Activated B cell treated with CpG ODN at 0.5 μM for 24 hours (primary cell): ENCODE measurements at places on chromosomes 4 and X. TPM values are rescaled to one million over a fixed set of nuclear protein-coding genes. Genes with fewer than 3 reads are reported as not detected.

The F8 gene
- total RNA-seq: 1.1 and 2.0 TPM in 2 replicates

The REELD1 gene
- 2.1 and 2.6 TPM in 2 replicates for total RNA-seq

The GPR50 gene
- total RNA-seq: not detected in 2 replicates

The SNCA gene
- total RNA-seq: 1.7 and 2.2 TPM in 2 replicates

GRCh38 chrX:142978130-142978684 is 47.5 kb upstream of the SPANXN4 start:
- H3K36me3 ChIP-seq: no peaks in the 10 kb centered on the region
- H3K27me3 ChIP-seq: no peaks in the 10 kb centered on the region
- H3K27ac ChIP-seq: peak overlapping the region; percentile 65
- H3K4me1 ChIP-seq: peaks cover 14% of the 10 kb centered on the region

GRCh38 chr4:53522334-53522733 is 69.0 kb downstream of the LNX1 start:
- H3K4me3 ChIP-seq: no peak overlapping the region
- no peaks in the 10 kb centered on the region for H3K4me1 ChIP-seq
- H3K36me3 ChIP-seq: no peaks in the 10 kb centered on the region
- peaks cover 2% of the 10 kb centered on the region for H3K27me3 ChIP-seq

DNA sequence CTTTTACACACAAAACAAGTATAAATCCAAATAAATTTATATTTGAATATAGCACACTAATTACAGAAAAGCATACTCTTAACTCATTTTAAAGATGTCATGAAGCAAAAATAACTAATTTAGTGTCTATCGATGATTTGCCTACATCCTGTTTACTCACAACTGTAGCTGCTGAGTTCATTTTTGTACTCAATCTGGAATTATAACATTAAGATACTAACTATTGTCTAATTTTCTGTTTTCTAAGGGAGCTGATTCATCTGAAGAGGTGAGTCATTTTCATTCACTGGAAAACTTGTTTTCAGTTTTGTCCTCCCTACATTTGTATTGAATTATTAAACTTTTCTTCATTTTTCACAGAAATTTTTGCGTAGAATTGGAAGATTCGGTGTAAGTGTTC is 3.7 kb downstream of the STATH start:
- DNase-seq: no peak
- no peaks in the 10 kb centered on the region for H3K36me3 ChIP-seq
- H3K4me1 ChIP-seq: no peaks in the 10 kb centered on the region
- no peaks in the 10 kb centered on the region for H3K27me3 ChIP-seq

GRCh38 chr4:138252551-138252950 is 10.4 kb upstream of the SLC7A11 start:
- no peaks in the 10 kb centered on the region for H3K27me3 ChIP-seq
- H3K4me3 ChIP-seq: no peak overlapping the region
- DNase-seq: no peak
- H3K27ac ChIP-seq: no peak overlapping the region
- peaks cover 2% of the 10 kb centered on the region for H3K4me1 ChIP-seq

- H3K4me3 ChIP-seq: no peak overlapping the region
- H3K27me3 ChIP-seq: no peaks in the 10 kb centered on the region
Measured at GRCh38 chr4:138037696-138038095, 204.5 kb downstream of the SLC7A11 start.

DNA sequence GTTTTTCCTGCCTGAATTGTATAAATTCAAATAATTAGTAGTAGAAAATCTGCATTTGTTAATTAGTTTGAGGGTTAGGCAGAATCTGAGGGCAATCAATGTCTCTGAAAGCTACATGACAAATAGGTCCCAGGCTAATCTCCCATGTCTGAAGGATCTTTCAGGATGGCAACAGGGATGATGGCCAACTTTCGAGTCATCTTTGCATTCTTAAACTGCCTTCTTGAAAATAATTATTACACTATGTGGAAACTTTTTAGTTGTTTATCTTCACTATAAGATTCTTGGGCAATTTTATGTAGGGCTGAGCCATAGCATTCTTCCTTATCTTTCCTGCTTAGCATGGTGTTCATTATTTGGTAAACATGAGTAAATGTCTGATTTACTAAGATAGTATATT is 490.3 kb upstream of the EPHA5 start:
- no peaks in the 10 kb centered on the region for H3K4me1 ChIP-seq
- H3K27ac ChIP-seq: no peak overlapping the region
- no peak overlapping the region for H3K4me3 ChIP-seq
- H3K36me3 ChIP-seq: no peaks in the 10 kb centered on the region
- DNase-seq: no peak

- no peaks in the 10 kb centered on the region for H3K27me3 ChIP-seq
- peaks cover 19% of the 10 kb centered on the region for H3K36me3 ChIP-seq
- H3K4me1 ChIP-seq: no peaks in the 10 kb centered on the region
Measured at GRCh38 chr4:1382776-1383727, 23.2 kb downstream of the NKX1-1 start.

GRCh38 chr4:59759082-59759825 is 1440.9 kb upstream of the ADGRL3 start:
- H3K4me3 ChIP-seq: no peak overlapping the region
- no peaks in the 10 kb centered on the region for H3K27me3 ChIP-seq
- no peak for DNase-seq
- no peaks in the 10 kb centered on the region for H3K4me1 ChIP-seq
